ENCODE measurements at places on chromosomes 5 and 9.
A peak's percentile ranks its signal among the peaks of the same experiment; 100 is the strongest.

DNA sequence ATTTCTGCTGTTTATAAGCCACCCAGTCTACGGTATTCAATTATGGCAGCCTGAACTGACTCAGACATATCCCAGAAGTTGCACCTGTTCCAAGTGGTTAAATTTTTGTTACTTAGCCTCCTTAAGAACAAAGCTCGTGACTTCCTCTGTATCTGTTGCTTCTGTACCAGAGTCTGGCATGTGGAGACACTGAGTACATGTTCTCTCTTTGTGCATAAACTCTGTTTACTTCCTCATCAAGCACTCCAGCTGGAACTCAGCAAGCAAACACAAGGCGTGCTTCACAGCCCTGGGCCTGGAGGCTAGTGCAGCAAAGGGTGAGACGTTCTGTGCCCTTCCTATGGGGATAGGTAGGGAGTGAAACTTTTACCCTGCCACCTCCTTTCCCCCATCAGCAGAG lies 19.0 kb downstream of the C9orf152 start:
- peak; percentile 20 for DNase-seq

DNA sequence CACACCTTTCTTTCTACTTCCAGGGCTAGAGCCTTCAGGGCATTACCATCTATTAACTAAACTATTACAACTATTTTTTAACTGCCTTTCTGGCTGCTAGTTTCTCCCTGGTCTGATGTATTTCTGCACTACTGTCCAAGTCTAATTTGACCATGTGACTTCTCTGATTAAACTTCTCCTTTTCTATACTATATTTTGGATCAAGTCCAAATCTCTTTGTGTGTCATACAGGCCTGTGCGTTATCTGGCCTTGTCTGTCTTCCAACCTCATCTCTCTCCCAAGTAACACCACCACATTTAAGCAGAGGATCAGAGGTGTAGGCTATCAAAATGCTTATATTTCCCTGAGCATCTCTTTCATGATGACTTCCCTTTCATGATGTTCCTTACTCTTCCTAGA lies 47.2 kb upstream of the OR13F1 start:
- no peak for DNase-seq

DNA sequence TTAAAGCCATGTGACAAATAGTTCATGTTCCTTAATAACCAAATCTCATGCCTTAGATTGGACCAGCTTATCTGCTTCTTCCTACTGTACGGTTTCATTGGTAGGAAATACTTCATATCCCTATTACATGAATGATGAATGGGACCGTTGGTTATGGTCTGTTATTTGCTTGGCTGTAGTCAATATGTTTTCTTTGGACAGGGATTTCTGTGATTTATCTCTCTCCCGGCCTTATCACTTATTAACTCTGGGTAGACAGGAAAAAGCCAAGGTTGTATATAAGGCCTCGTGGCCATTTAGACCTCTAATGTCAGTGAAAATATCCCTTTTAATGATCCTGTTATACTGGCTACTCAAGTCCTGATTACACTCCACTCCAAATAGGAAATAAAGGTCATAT lies 330.6 kb downstream of the EBF1 start:
- DNase-seq, result no peak

DNA sequence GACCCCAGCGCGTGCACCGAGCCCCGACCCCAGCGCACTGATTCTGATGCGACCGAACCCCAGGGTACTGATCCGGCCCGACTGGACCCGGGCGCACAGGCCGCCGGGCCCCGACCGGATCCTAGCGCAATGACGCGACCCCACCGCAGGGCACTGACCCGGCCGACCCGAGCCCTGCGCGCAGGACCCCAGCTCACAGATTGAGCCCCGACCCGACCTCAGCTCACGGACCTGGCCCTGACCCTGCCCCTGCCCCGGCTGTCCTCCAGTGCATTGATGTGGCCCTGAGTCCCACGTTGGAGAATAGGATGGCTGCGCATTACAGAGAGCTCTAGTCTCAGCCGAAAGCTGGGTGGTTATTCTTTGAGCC lies 438 bp downstream of the TRIP13 start:
- DNase-seq, result no peak

GRCh38 chr9:121455527-121456239 lies 44.0 kb downstream of the GGTA1 start:
- no peak for DNase-seq

- peak; percentile 14 for DNase-seq
These were observed 28.5 kb downstream of the RHOBTB3 start for GRCh38 chr5:95759634-95760033.

DNA sequence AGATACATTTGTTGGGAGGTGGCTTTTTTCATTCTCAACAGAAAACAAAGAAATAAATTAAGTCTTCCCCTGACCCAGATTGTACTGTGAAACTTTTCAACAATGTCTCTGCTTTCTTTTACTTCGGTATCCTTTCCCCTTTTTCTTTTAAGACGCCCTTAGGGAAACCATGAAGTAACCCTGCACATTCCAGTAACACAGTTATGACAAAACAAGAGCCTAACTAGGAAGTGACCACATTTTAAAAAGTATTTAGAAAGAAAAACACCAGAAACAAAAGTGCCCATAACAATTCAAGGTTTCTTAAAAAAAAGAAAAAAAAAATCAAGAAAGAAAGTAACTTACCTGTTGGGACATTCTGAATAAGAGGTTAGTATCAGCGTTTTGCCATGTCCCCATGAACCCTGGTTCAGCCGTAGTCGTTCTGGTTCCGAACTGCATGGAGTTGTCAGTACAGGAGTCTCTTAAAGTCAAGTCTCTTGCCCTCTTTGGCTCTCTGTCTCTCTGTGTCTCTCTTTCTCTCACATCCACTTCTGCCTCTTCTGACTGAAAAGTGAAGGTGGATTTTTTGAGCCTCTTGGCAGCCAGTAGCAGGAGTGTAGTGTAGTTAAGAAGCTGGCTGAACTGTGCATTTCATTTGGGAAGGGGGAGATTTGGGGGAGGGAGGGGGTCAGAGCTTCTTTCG lies 142.9 kb downstream of the BNC2 start:
- peak; percentile 86 for DNase-seq

GRCh38 chr5:180844432-180844831 lies 16.6 kb downstream of the ZFP62 start:
- DNase-seq, result no peak

GRCh38 chr5:56211298-56211865 lies 21.7 kb downstream of the ANKRD55 start:
- DNase-seq, result no peak

- DNase-seq, result no peak
These were observed 1.8 kb downstream of the LURAP1L start for GRCh38 chr9:12776513-12777055.

All from NCI-H1092 treated with DMSO at 0.1 percent for 48 hours (cell line).